HCT116 (cell line): ENCODE measurements at places on chromosomes 7 and 10.

- no peak for DNase-seq
Observed at GRCh38 chr7:134910214-134910890, 76.0 kb upstream of the AGBL3 start.

DNA sequence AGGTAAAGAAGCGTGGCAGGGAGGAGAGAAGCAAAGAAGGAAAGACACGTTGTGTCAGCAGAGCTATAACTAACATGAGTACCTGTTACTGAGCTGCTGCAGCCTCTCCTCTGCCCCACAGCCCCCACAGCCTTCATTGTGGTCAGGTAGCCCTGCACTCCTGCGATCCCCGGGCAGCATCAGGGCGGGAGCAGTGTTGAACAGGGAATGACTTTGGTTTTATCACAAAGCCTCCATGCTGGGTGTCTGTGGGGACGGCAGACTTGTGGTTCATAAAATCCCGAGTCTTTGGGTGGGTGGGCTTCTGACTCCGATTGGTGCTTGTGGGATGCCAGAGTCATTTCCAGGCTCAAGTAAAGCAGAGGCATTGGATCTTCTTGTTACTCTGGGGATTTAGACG, 14.8 kb upstream of the PRKAG2 start:
- DNase-seq = no peak

DNA sequence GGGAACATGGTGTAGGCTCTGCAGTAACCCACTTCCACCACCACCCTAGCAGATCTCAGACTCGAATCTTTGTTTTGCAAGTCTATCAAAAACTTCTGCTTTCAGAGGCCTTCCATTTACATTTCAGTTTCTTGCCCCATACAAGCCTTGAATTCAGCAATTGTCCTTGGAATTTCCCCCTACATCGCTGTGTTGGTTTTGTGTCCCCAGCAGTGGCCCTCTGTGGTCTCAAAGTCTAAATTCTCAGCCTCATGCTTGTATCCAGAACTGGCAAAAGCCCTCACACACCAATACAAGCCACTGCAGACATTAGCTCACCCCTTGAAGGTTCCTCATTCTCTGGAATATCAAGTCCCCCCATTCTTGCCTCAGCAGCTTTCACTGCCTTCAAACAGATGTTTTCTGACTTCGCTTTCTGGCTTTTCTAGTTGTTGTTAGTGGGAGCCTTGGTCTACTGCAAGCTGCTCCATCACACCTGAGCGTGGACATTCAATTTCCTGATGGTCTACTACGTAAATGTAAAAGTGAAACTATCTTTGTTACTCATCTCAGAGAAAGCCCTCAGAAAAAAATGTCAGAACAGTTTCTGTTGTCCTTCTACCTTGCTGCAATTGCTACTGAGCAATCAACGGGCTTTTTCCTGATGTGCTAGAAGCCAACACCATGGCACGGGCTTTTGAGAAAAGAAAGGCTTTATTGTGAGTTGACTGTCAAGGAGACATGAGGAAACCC, 1.8 kb upstream of the NUB1 start:
- no peak for DNase-seq

DNA sequence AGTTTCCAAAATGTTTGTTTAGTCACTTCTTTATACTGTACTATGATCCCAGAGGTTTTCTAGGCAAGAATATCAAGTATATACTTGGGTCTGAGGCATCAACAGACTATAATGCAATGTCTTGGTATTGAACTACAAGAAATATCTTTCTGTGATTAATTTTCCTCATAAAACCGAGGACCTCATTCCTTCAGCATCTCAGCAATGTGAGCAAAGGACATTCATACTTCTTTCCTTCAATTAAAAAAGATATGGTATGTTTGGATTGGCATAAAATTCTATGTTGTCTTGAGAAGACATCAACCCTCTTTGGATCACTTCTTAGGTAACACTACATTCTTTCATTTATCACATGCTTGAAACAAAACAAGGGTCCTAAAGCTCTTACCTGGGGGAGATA, 524.5 kb downstream of the PHTF2 start:
- DNase-seq = no peak

GRCh38 chr7:156604836-156605695, 35.5 kb upstream of the RNF32 start:
- no peak for DNase-seq

DNA sequence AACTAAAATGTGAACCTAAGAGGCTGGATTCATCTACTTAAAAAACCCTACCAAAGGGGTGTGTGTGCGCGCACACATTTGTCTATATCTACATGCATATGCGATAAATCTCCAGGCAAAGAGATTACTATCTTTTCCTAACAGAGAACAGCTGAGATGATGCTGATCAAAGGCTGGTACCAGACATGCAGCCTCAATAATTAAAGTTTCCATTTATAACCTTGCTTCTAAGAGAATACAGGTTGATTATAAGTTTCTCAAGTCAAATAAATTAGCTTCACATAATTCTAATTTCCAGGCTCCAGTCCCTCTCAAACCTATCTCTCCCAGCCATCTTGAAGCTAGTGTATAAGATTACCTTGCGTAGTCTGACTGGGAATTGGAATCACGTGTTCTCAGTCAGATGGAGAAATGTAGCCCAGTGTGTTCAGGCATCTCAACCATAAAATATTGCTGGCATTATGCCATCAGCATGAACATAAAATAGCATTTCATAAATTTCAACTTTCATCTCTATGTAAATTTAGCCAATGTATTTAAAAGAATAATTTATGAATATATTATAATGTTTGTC, 1062.0 kb downstream of the XPNPEP1 start:
- DNase-seq = no peak

DNA sequence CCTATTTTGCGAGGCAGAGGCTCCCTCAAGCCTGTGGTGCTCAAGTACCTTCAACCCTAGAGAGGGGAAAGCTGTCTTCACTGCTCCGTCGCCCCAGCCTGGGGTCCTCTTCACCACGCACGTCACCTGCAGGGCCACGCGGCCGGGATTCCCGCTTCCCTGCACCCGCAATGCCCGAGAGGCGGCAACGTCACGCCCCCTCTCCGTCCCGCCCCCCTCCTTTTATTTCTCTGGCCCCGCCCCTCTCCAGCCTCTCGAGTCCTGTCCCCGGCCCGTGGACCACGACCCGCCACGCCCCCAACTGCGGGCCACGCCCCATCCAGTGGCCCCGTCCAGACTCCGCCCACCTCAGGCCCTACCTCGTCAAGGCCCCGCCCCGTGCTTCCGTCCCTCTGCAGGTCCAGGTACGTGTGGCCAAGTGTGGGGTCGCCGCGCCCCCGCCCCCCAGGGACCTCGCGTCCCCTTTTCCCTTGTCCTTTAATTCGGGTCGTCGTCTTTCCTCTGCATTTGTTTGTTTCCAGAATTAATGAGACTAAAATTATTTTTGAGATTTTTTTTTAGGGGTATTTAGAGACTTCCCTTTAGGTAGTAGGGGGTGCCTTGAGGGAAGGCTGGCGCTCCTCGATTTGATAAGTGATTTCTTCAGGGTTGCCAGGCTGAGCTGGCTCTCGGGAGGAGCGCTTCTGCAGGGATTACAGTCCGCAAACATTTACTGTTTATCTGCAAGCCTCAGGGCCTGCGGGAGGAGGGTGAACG, 69.8 kb upstream of the BAIAP2L1 start:
- no peak for DNase-seq

GRCh38 chr7:98322331-98323270, 41.1 kb downstream of the BRI3 start:
- no peak for DNase-seq

DNA sequence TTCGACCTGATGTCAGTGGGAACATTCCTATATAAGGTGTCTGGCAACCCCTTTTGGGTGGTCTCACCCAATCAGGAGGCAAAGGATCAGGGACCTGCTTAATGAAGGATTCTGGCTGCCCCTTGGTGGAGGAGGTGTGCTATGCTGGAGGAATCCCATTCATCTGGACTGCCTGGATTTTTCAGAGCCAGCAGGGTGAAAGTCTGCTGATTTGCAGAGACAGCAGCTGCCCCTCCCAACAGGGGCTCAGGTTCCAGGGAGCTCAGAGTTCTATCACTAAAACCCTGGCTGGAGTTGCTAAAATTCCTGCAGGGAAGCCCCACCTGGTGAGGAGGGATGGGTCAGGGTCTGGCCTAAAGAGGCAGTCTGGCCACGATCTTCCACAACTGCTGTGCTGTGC, 398.5 kb upstream of the CNTNAP2 start:
- DNase-seq = no peak

GRCh38 chr7:55509322-55509721, 63.0 kb downstream of the VOPP1 start:
- DNase-seq = no peak

- DNase-seq = no peak
Observed at GRCh38 chr7:92798517-92799249, 37.7 kb downstream of the CDK6 start.

- no peak for DNase-seq
Observed at GRCh38 chr7:4700577-4701235, 18.6 kb downstream of the FOXK1 start.

- no peak for DNase-seq
Observed at GRCh38 chr10:27724287-27724686, 21.3 kb downstream of the MKX start.
